Stimulated activated CD4-positive, alpha-beta T cell treated with anti-CD3 and anti-CD28 coated beads, Interleukin-4, amount 100 ng/mL, for 24 hours (primary cell): ENCODE measurements at places on chromosomes 7 and 10.

DNA sequence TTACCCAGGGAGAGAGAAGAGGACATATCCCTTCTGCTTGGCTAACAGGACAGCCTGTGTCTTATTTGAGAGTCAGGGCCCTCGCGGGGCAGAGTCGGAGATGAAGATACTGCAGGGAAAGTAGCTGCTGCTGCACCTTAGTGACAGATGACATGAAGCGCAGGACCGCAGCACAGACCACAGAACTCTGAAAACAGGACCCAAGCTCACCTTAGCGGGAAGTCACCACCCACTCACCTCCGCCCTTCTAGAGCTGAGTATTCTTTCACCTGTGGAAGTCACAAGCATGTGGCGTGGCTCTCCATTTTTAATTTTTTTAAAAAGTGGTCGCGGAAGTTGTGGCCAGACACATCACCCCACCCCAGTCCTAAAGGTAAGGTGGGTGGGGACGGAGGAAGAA lies 191.4 kb downstream of the FAM107B start:
- peak; percentile 83 for DNase-seq

- no peak for DNase-seq
Observed at GRCh38 chr10:69411476-69411875, 5.2 kb downstream of the TACR2 start.

DNA sequence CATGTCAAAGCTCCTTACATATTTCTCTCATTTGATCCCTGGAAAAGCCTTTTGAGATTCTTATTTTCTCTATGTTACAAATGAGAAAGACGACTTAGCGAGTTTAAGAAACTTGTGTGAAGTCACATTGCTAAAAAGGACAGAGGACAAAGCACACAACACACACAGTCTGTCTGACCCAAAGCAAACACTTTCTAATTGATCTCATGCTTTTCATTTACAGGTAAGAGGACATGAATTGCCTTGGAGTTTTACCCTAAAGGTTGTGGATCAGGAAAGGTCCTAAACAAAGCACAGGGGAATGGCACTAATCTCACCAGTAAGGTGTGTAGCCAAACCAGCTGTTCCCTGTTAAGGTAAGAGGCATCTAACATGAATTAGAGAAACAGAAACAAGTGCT lies 18.7 kb downstream of the SLC35G1 start:
- DNase-seq, result no peak

- DNase-seq, result peak; percentile 15
Observed at GRCh38 chr7:75727881-75728593, 10.7 kb downstream of the HIP1 start.

DNA sequence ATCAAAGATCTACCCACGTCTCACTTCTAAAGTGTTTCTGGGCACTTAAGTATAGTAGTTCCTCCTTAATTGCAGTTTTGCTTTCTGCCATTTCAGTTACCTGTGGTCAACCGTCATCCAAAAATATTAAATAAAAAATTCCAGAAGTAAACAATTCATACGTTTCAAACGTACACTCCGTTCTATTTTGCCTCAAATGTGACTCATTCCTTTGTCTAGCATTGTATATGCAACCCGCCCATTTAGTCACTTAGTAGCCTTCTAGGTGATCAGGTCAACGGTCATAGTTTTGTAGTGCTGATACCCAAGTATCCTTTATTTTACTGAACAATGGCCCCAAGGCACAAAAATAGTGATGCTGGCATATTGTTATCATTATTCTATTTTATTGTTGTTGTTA lies 33.8 kb downstream of the HGF start:
- DNase-seq, result no peak

GRCh38 chr10:75865413-75866299 lies 434.2 kb downstream of the LRMDA start:
- no peak for DNase-seq
